ENCODE measurements at places on chromosomes 7 and 10.

GRCh38 chr10:54131833-54132232 is 669.2 kb downstream of the PCDH15 start:
- DNase-seq: no peak

- DNase-seq: peak; percentile 52
Measured at GRCh38 chr10:60099998-60100747, 193.8 kb upstream of the CCDC6 start.

DNA sequence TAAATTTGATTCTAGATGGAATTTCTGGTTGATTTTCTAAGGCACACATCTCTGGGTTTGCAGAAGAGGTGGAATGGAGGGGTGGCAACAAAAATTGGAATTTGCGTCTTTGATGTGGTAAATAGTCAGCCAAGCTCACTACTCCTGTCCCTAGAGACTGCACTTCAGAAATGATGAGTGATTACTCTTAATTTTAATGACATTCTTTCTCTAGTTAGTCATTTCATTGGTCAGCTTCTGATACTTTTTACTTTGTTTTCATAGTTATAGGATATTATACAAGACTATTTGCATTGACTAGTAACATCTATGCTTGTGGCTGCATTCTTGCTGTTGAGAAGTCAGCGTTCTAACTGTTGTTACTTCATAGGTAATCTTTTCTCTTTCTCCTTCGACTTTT is 658.3 kb downstream of the SUGCT start:
- no peak for DNase-seq

- DNase-seq: no peak
Measured at GRCh38 chr10:34137201-34137600, 677.9 kb downstream of the PARD3 start.

GRCh38 chr10:20002657-20003056 is 186.4 kb downstream of the PLXDC2 start:
- no peak for DNase-seq

DNA sequence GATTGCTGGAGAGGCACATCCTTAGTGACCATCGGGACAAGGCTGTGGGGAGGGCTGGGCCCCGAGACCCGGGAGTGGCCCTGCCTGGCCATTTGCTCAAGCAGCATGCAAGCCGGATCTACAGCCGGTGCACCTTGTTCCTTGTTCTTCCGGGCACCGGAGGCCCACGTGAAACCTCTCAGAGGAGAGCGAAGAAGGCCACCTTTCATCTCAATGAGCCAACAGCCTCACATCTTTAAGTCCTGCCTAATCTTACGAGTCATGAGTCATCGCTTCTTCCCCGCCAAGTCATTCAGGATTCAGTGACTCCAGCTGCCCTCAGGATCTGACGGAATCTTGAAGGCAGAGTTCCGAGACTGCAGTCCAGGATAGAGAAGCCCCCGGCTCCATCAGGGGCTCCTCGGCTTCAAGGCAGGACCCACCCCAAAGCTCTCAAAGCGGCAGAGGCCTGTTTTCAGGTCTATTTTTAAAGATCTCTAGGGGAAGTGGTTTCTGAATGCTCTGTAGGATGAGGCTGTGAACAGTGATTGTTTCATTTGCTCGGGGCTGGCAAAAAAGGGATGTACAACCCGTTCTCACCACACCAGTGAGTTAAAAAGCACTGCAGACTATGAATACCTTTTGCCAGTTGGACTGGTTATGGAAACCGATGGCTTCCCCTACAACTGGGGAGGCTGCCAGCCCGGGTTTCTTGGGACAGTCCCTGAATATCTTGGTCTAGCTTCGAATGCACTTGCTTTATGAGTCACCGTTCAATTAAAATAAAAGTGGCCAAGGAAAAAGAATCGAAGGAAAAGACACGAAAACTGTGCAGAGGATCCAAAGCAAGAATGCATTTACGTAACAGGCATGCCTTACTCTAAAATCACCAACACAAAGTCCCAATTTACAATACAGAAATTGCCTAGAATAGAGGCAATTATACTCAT is 57.2 kb upstream of the ECHDC3 start:
- peak; percentile 50 for DNase-seq

GRCh38 chr7:7304705-7305450 is 122.5 kb downstream of the C1GALT1 start:
- no peak for DNase-seq

GRCh38 chr7:69109246-69109645 is 489.0 kb upstream of the AUTS2 start:
- no peak for DNase-seq

- no peak for DNase-seq
Measured at GRCh38 chr7:48097521-48098231, 8.6 kb downstream of the UPP1 start.

GRCh38 chr10:91352760-91353159 is 57.4 kb upstream of the HECTD2 start:
- DNase-seq: no peak

DNA sequence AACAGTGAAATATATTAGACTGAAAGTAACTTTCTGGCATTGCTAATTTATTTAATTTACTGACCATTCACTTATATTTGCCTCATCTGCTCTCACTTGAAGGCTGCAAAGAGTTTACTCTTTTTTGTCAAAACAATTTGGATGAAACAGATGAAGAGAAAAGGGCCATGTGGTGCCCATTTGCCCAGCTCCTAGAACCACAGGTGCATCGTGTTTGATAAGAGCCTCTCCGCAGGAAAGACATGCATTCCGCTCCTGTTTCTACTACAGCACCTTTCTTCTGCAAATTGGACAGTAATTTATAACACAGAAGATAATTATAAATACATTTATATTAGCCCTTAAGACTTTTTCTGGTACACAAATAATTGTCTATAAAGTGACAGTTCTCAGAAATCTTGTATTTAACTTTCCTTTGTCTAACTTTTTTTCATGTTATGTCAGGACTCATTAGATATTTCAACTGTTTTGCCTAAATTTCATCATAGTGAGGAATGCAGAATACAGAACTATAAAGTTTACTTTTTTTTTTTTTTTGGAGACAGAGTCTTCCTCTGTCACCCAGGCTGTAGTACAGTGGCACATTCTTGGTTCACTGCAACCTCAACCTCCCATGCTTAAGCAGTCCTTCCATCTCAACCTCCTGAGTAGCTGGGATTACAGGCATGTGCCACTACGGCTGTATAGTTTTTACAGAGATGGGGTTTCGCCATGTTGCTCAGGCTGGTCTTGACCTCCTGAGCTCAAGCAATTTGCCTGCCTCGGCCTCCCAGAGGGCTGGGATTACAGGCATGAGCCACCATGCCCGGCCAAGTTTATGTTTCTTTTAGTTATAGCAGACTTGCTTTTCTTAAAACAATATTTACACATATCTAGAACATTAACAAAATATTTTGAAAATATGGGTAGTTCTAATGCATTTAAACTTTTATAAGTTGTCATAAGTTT is 869 bp downstream of the LAMB4 start:
- no peak for DNase-seq

- no peak for DNase-seq
Measured at GRCh38 chr7:33965183-33965744, 59.9 kb downstream of the BMPER start.

GRCh38 chr10:77680065-77680464 is 42.5 kb upstream of the KCNMA1 start:
- no peak for DNase-seq

- DNase-seq: no peak
Measured at GRCh38 chr7:24926623-24927524, 53.1 kb downstream of the OSBPL3 start.

DNA sequence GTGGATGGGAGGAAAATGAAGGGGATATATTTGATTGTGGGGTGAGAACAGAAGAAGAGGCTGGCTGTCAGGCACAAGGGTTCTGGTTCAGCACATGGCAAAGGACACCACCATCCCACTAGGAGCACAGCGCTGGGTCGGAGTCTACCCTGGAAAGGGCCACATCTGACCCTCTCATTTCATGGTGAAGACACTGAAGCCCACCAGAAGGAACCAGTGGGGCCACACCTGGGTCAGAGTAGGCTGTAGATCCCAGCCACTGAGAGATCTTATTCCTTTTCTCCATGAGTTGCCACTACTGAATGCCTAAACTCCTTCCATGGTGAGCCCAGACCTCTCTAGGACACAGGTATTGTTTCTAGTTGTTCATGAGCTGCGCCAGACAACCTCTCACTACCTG is 25.8 kb downstream of the SFTPD start:
- no peak for DNase-seq

- no peak for DNase-seq
Measured at GRCh38 chr7:70587739-70588138, 544.2 kb upstream of the GALNT17 start.

- no peak for DNase-seq
Measured at GRCh38 chr7:111997546-111997945, 208.7 kb downstream of the DOCK4 start.

- DNase-seq: no peak
Measured at GRCh38 chr7:124422081-124422480, 343.5 kb downstream of the GPR37 start.

- DNase-seq: no peak
Measured at GRCh38 chr7:70477036-70478010, 654.6 kb upstream of the GALNT17 start.

DNA sequence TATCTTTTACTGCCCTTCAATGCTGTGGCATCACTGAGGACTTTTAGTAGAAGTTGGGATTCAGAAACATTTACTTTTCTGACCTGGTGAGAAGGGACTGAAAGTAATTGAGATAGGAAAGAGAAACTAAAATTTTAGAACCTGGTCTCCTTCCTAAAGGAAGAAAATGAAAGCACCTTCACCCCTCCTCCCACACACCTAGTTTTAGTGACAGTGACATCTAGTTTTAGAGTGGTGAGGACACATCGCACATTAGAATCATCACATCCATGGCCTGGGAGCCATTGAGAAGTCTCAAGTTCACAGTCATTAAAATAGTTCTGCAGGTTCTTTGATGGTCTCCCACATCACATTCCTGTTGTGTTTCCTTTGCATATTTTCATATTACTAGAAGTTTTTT is 16.1 kb downstream of the TAS2R41 start:
- no peak for DNase-seq

DNA sequence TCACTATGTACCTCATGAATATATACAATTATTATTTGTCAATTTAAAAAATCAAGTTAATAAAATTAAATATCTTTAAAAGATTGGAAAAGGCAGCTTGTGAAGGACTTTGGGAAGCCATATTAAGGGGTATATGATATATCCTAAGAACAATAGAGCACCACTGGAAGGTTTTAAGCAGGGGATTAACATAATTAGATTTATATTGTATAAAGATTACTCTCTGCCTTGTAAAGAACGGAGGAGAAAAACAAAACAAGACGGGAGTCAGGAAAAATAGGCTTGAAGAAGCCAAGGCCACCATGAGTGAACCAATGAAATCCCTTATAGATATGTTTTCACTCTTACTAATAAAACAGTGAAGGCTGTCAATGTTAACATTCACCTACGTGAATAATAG is 11.1 kb upstream of the CNNM1 start:
- DNase-seq: no peak

- no peak for DNase-seq
Measured at GRCh38 chr10:28928484-28928883, 251.2 kb downstream of the BAMBI start.

DNA sequence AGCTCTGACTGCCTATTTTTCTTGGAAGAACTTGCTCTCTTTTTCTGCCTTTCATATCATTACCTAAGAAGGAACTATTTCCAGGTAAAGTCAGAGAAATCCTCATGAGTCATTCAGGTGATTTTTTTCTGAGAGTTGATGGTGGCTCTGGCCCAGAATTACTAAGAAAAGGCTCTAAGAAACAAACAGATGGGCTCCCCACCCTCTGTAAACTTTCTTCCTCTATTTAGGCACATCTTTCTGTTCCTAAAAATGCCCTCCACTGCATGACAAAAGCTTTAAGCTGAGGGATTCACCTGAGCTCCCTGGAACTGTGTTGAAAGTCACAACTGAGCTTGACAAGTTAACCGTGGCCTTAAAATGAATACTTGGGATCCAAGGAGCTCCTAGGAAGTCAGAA is 1.6 kb downstream of the OLAH start:
- no peak for DNase-seq

DNA sequence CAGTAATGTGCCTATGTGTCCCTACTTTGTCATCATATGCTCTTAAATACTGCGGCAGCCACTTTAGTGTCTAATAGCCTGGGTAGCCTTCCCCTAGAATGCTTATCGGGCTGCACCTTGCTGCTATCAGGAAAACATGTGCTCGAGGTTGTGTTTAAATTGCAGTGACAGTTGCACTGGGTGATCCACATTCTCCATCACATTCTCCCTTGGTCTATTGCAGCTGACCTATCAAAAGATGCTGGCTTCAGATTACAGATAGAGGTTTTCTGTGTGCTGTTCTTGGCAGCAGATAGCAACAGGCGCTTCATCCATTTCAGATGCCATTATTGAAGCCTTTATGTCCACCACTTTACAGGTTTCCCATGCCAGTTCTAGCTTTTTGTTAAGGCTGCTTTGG is 130.1 kb upstream of the MDFIC start:
- no peak for DNase-seq

All from iPS-NIHi11 (cell line).